ENCODE measurements at places on chromosomes 3 and 15.

DNA sequence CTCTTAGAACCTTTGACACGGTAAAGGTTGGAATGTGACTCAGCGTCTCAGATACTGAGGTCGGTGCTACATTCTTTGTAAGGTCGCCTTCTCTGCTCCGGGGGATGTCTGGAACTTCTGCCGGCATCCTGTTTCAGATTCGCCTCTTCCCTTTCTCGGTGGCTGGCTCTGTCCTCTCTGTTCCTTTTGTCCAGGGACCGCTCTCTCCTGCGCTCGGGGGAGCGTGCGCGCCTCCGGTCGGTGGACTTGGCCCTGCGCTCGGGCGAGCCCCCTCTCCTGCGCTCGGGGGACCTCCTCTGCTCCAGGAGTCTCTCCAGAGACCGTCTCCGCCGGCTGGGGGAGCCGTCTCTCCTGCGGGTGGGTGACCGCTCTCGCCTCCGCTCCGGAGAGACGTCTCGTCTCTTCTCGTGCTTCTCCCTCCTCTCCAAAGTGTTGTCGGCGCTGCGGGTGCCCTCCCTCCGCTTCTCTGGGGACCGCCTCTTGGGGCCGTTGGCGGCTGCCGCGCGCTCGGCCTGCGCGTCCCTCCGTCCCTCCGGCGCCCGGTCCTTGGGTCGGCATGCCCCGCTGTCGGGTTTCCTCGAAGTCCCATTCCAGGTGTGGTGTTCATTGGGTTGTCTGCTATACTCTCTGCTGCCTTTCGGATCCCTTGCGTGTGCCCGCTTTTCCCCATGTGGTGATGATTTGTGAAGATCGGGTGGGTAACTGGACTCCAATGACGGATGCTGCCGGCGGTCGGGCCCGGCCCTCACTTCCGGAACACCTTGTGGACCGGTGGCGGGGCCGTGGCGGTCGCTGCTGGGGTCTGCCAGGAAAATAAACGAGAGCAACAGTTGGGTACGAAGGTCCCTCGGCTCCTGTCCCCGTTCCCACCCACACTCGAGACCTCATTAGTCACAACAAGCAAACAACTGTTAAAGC is 668.8 kb upstream of the ADAMTS9 start:
- DNase-seq, result no peak

GRCh38 chr15:67240235-67241131 is 14.0 kb downstream of the AAGAB start:
- DNase-seq, result peak; percentile 44

DNA sequence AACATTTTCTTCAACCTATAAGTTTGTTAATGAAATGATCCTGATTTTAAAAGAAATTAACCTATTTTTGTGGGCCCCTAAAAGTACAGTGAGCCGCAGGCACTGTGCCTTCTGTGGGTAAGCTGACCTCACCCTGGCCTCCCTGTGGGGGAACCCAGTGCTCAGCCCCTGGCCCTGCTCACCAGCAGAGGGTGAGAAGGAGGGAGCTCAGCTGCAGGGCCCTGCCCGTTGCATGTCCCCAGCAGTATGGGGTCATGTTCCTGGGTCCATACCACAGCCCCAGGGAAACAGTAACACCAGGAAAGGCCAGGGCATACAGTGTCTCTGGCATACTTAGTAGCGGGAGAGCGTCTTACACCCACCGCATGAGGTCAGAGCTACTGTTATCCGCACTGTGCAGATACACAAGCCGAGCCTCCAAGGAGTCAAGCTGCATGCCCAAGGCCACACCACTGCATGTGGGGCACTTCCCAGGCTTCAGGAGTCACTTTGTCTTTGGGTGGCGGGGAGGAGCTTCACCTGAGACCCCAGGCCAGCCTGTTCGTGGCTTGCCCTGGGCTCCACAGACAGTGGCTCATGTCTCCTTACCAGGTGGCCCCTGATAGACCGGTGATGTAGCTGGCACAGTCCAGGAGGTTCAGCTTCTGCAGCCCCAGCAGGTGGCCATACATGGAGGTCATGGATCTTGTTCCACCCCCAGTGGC is 22.6 kb upstream of the EHD4 start:
- DNase-seq, result no peak

GRCh38 chr15:62791694-62792093 is 250.9 kb upstream of the TPM1 start:
- DNase-seq, result no peak

DNA sequence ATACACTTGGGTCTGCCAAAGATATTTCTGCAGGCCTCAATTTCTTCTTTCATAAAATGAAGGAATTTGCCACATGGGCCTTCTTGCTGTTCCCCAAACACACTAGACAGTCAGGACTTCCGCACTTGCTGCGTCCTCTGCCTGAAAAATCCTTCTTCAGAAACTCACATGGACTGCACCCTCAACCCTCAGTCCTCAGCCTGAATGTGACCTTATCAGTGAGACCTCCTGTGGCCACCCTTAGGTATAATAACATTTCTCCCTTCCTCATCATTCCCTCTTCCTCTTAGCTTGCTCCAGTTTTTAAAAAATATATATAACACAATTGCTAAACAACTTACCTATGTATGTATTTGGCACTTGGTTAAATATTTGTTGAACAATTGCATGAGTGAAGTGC is 257.5 kb downstream of the MFSD1 start:
- DNase-seq, result no peak

- no peak for DNase-seq
Measured at GRCh38 chr15:64447536-64448315, 12.7 kb upstream of the ZNF609 start.

- DNase-seq, result no peak
Measured at GRCh38 chr3:7205535-7205934, 344.6 kb downstream of the GRM7 start.

DNA sequence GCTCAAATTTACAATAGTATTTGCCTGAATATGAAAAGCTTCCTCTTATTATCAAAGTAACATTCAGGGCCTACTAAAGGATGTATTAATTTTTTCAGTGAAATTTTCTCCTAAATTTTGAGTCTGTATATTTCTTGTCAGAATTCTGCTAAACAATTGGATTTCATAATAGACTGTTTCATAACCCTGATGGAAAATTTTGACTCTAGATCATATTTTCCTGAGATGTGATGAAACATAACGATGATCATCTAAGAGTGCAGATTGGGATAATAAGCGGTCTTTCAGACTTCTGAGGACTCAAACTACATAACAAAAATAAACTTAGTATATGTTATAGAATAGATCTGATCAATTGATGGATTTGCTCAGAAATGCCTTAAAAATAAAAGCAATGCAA is 574.5 kb upstream of the TBL1XR1 start:
- DNase-seq, result no peak

DNA sequence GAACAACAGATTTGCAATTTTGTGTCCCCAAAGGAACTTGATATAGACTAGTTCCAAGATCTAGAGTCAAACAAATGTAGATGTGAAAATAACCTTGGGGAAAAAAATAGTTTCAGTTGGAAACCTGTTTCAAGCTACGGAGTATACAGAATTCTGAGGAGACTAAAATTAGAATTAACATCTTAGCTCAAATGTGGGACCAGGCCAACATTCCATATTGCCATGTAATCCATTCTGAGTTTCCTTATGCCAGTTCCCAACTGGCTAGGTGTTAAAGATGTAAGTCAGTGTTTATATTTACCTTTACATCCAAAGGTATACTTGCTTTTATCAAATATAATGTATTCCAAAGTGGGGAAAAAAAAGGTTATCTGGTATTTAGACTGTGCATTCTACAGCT is 76.3 kb downstream of the UBE3A start:
- DNase-seq, result no peak

DNA sequence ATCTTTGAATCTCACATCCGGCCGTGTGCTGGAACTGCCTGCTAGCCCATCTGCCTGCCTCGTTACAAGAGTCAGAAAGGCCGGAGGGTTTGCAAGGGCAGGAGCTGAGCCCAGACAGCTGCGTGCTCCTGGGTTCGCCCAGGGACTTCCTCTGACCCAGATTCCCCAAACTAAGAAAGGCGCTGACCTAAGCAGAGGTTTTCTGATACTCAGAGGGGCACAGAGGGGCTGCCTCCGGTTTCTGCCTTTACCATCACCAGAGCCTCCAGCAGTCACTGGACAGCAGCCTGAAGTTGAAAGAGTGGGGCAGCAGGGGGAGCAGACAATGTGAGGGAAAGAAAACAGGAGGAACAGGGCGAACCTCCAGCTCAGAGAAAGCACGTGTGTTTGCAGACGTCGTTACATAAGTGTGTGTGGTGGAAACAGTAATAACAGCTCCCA is 33.4 kb upstream of the RAD18 start:
- DNase-seq, result peak; percentile 83

DNA sequence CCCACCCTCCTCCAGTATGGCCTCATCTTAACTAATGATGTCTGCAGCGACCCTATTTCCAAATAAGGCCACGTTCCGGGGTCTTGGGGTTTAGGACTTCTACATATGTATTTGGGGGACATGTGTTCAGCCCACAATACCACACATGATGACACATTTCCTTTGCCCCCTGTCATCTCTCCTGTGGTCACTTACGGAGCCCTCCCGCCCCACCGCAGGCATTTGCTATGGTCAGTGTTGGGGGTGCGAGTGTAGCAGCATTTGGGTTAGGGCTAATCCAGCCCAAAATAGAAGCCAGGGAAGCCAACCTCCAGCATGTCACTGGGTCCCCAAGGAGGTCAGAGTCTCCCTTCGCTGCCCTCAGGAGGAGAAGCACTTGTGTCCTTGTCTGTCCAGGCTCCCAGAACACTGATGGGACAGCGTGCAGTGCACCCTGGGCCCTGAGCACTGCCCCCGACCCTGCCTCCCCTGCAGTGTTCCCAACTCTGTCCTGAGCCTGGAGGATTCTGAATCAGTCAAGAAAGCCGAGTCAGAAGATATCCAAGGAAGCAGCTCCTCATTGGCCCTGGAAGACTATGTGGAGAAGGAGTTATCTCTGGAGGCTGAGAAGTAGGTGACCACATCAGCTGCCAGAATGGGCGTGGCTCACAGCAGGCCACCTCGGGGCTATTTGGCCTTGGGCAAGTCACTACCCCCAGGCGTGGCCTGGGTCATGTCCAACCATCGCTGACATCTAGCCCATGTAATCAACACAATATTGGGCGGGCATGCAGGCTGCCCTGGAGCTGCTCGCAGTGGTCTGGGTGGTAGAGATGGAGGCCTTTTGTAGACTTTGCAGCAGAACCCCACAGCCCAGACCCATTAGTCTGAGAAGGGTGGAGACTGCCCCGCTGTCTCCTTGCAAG is 46.9 kb upstream of the FGD5 start:
- DNase-seq, result no peak

DNA sequence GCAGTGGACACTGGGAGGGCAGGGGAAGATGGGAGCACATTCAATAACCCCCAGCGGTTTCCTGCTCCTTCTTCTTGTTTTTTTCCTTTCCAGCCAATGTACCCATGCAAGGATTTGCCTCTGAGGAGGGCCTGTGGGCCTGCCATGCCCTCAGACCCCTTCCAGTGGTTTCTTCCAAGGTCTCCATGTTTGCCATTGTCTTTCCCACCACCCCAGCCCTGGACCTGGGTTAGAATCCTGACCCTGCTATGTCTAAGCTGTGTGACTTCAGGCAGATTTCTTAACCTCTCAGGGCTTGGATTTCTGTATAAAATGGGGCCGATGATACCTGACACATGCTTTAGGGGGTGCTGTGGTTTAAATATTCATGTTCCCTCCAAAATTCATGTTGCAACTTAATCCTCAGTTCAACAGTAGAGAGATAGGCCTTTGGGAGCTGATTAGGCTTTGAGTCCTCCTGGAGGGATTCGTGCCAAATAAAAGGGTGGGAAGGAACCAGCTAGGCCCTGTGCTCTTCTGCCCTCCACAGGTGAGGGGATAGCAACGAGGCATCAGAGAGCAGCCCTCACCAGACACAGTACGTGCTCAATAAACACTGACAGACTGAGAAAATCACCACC is 46.3 kb upstream of the FLNB start:
- DNase-seq, result no peak

- DNase-seq, result no peak
Measured at GRCh38 chr3:169085827-169086226, 577.7 kb downstream of the MECOM start.

DNA sequence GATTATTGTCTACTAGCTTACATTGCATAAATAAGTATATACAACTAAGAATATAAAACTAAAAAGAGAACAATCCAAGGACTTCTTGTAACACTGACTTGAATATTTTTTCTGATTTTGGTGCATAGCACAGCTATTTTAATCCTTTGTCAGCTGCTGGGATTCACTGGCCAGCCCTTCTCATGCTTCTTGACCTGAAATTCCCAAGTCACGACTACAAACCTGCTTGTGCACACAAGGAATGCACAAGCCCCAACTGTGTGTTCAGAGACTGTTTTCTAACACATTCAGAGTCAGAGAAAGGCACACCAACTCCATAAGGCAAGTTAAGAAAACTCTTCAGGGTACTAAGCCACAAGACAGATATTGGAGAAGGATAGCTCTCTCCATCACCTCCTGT is 80.9 kb downstream of the TNIK start:
- peak; percentile 12 for DNase-seq

DNA sequence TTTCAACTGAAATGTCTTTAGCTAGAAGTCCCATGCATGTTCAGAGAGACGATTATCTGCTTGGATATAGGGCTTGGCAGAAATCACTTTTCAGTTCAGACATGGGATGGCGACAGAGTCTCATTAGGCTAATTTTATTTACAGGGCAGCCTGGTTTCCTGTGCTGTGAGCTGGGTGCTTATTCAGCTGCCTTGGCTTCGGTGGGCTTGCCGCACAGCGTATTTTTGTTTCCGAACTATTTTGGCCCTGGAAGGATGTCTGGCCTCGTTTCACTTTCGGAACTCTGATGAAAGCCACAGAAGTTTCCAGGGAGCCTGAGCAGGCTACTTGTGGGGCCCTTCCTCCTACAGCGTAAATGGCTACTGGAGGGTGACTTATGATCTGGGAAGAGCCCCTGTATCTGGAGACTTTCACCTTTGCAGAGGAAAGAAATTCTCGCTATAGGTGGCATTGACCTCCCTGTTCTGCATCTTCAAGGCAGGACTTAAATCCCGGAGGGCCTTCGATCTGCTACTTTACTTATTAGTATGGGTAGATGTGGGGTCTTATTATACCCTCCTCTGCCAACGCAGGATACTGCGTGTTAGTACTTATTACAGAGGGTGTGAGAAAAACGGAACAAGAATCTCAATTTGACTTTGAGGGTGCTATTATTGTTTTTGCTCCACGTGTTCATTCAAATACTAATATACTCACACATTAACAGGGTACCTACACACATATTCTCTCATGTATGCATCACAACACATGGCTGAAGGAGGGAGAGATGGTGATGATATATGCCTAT is 364.0 kb upstream of the RBMS3 start:
- DNase-seq, result peak; percentile 16

DNA sequence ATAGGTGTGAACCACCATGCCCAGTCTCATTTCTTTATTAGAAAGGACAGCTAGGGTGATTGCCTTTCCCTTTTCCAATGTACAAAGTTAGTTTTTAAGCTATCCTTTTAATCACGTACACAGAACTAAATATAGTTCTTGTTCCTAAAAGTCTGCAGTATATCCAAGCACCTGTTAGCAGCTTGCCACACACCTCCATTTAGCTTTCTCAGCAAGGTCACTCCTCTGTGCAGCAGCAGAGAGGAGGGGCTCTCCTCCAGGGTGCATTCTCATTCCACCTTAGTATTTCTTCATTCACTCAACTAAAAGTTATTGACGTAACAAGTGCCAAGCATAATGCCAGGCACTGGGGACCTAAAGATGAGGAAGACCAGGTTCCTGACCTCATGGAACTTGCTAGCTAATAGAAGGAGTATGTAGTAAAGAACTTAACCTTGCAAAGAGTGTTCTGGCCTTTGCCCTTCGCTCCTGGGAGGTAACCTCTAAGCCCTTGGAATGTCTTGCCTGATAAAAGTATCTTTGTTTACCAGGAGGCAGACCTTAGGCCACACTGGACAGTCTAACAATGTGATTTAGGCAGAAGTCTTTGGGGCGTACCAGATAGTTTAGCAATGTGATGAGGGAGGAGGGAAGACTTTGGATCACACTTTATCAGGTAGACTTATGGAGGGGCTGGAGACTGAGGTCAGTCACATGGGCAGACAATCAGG is 12.7 kb upstream of the PTPN9 start:
- no peak for DNase-seq
